Esophagus squamous epithelium (tissue), 5 donors: ENCODE measurements at places on chromosomes 11 and 22. TPM values are rescaled to one million over a fixed set of nuclear protein-coding genes. Genes with fewer than 3 reads are reported as not detected.
A peak's percentile ranks its signal among the peaks of the same experiment; 100 is the strongest.

DNA sequence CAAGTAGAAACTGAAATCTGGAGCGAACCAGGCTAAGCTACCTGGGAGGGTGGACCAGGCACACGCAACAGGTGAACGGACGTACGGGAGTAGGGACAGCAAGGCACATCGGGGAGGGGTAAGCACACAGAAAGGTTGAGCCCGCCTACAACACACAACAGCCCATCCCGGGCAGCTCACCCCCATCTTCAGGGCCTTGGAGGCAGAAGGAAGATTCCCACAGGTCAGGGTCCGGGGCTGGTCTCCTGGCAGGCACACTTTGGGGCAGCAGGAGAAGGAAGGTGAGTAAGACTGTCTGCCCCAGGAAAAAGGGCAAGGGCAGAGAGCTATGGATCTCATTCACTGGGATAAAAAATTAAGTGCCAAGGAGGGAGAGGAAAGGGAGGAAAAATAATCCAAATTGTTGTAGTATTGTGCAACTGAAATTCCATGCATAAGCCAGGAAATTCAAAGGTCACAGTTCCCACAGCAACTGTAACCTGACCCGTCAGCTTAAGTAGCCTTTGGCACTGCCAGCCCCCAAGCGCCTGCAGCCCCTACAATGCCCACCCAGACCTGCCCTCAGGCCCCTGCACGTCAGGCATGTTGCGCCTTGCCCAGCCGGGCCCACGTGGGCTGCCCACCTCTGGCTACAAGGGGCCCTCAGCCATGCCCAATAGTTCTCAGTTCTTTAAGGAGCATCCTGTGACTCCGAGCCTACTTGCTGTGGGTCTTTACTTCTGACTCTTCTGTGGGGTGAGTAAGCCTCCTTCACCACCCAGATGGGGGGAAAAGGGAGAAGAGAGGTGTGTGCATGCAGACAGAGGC lies 51.8 kb downstream of the MICAL3 start:
- peak overlapping the region; percentile 37 for H3K27ac ChIP-seq
- no peak for DNase-seq
- H3K4me1 ChIP-seq: peaks cover 7% of the 10 kb centered on the region
- no peaks in the 10 kb centered on the region for H3K27me3 ChIP-seq
- no peak overlapping the region for H3K4me3 ChIP-seq
- H3K36me3 ChIP-seq: no peaks in the 10 kb centered on the region

KRTAP5-2 gene
- not detected for total RNA-seq

KRTAP5-9 gene
- not detected for total RNA-seq

GRCh38 chr22:48574776-48575617 lies 1252.7 kb downstream of the BRD1 start:
- no peak for DNase-seq
- H3K27ac ChIP-seq: no peak overlapping the region
- peaks cover 15% of the 10 kb centered on the region for H3K4me1 ChIP-seq
- H3K4me3 ChIP-seq: peak overlapping the region; percentile 37
- no peaks in the 10 kb centered on the region for H3K36me3 ChIP-seq

- DNase-seq: no peak
- H3K27me3 ChIP-seq: no peaks in the 10 kb centered on the region
- H3K4me3 ChIP-seq: no peak overlapping the region
- no peaks in the 10 kb centered on the region for H3K4me1 ChIP-seq
These were observed 79.1 kb downstream of the KCNQ1 start for GRCh38 chr11:2523821-2524391.

MSANTD2 gene
- total RNA-seq: 5.2 TPM

- no peaks in the 10 kb centered on the region for H3K4me1 ChIP-seq
- H3K27ac ChIP-seq: no peak overlapping the region
- no peaks in the 10 kb centered on the region for H3K36me3 ChIP-seq
- no peak overlapping the region for H3K4me3 ChIP-seq
- no peak for DNase-seq
These were observed 17.1 kb downstream of the YPEL1 start for GRCh38 chr22:21718499-21718898.

DNA sequence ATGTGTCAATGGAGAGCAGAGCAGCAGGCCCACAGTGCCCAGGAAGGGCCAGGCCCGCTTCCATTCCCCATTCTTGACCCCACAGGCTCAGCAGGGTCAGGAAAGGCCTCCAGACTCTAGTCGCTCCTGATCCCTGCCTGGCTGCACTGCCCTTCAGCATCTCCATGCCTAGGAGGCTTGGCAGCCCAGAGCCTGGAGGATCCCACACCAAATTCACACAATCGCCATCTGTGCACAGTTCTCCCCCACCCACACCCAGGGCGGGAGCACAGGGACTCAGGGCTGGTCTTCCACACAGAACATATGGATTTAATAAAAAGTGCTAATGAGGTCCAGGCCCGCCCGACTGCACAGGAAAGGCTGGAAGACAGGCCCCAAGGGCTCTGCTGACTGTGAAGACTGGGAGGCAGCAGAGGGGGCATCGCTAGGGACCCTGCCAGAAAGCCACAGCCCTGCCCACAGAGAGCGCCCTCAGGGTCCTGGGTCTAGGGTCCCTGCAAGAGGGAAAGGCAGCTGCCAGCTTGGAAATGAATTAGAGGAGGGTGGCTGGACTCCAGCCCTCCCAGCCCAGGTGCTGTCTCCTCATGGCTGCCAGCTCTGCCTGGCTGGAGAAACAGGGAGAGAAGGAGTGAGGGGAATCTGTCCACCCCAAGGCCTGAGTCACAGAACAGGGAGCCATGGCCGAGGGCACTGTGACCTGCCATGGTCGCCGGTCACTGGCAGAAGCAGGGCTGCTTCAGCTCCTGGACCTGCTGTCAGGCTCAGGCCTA lies 39.7 kb downstream of the DKK3 start:
- no peak for DNase-seq
- H3K36me3 ChIP-seq: no peaks in the 10 kb centered on the region
- H3K4me3 ChIP-seq: no peak overlapping the region
- no peaks in the 10 kb centered on the region for H3K27me3 ChIP-seq
- H3K27ac ChIP-seq: no peak overlapping the region
